ENCODE measurements at places on chromosomes 11 and 22.

DNA sequence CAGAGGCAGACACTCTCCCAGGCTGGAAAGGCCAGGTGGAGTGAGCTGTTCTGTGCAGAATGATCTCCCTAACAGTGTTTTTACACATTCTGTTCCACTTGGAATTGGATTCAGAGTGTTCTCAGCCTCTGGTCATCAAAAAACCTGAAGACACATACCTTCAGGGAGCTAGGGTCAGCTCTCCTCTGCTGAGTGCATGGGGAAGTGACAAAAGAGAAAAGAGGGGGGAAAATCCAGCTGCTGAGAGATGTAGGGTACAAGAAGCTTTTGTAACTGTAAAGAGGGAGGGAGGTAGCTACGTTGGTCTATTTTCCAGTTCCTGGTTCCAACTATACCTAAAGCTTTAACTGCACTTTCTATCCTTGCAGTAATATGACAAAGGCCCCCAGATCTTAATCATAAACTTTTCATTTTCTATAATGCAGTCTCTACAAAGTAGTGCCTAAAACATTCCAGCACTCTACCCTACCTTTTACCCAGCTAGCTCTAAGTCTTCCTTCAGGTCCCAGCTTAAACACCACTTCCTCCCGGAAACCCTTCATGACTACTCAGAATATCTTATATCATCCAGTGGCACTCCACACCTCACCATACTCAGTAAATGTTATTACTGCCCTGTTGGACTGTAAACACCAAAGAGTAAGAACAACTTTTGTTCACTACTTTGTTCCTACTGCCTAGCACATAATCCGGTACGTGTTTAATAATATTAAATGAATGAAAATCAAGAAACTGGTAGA, 9.2 kb downstream of the MAPK1 start:
- peak; percentile 17 for DNase-seq

DNA sequence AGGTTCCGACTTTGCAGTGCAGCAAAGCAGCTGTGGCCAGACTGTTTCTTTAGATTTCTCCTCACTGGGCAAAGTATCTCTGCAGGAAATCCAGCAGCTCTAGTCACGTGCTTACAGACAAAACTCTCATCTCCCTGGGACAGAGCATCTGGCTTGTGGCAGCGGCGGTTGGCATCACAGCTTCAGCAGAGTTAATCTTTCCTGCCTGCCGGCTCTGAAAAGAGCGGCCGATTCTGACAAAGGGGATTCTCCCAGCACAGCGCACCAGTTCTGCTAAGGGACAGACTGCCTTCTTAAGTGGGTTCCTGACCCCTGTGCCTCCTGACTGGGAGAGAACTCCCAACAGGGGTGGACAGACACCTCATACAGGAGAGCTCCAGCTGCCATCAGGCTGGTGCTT, 1357.3 kb upstream of the TENM4 start:
- no peak for DNase-seq

- no peak for DNase-seq
Measured at GRCh38 chr11:121458551-121458950, 5.8 kb upstream of the SORL1-AS1 start.

DNA sequence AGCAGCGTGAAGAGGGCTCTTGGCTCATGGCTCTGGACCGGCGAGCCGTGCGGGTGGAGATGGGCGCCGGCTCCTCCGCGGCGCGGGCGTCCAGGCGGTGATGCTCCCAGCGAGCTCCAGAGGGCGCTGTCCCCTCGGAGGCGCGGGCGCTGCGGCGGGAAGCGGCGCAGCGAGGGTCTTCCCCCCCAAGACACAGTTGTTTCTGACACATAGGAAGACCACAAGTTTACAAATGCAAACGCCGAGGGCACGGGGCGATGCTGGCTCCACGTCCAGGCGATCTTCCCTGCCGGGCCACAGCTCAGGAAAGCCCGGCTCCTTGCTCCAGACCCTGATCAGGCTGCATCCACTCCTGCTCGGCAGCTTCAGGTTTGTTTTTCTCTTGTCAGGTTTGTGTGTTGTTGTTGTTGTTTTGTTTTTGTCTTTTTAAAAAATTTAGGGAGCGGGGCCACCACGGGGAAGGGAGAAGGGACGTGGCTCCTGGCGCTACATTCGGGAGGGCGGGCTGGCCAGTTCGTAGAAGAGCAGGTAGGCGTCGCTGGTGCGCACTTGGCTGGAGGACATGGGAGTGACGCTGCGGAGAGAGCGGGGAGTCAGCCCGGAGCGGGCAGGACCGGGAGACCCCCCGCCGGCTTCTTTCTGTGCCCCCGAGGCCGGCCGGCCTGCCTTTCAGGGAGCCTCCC, 10.0 kb upstream of the MFRP start:
- DNase-seq: peak; percentile 76

DNA sequence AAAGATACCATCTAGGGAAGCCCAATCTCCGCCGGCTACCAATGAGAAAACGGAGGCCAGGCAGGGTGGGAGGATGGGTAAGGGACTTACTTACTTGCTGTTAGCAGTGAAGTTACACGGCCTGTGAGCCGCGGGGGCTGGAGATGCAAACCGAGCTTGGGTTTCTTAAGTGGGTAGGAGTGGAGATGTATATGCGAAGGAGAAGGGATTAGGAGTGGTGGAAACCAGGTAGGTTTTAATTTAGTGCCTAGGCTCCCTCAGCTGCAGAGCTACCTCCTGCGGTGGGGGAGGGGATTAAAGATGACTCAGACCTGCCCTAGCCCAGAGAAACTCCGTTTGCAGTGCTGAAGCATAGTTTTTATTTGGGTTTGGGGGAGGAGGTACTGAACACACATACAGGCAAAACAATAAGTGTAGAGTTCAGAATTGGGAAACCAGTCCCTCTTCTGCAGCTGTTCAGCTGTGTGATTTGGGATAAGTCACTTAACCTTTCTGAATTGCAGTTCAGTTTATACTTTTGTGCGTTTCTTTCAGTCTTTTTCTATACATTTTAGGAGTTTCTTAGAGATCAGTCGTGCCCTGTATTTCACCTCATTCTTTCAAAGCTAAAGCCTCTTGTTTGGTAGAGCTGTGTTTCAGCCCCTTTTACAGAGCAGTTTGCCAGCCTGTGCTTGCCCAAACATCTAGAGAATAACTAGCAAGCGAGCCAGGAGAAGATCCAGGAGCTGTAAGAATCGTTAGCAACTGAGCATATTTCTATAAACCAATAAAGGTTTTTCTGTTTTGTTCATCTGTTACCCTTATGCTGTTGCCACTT, 596 bp upstream of the TNRC6B start:
- DNase-seq: peak; percentile 73

DNA sequence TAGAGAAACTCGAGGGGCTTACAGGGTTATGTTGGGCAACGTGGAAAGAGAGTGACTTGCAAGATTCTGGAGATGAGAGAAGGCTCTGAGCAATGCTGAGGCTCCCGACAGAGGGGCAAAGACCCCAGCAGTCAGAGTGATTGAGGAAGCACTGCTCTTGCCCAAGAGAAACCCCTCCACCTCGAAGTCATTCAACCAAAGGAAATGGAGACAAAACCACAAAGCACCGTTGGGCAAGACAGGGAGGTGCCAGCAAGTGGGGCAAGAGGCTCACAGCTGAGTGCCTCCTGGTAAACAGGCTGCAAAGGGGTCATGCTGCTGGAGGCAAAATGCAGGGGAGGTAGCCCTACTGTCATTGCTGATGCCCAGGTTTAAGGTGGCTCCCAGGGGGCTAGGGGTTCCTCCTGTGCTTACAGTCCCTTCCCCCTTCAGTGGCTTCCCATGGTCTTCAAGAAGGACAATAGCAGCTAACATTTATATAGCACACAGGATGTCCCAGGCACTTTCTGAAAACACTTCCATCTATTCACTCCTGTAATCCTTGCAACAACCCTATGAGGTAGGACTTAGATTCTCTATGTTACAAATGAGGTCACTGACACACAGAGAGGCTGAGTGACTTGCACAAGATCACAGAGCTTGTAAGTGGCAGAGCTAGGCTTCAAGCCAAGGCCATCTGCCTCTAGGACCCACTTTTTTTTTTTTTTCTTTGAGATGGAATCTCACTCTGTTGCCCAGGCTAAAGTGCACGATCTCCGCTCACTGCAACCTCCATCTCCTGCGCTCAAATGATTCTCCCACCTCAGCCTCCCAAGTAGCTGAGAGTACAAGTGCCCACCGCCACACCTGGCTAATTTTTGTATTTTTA, 18.1 kb upstream of the MYH9 start:
- peak; percentile 78 for DNase-seq

- DNase-seq: no peak
Measured at GRCh38 chr11:57255618-57256017, 18.6 kb upstream of the APLNR start.

GRCh38 chr22:35021161-35021560, 44.8 kb upstream of the ISX start:
- no peak for DNase-seq

Measured in CD4-positive, alpha-beta T cell treated with Interleukin-10 for 1 hour (primary cell).